Effector CD8-positive, alpha-beta T cell (primary cell): ENCODE measurements at places on chromosomes 13 and 19.

- DNase-seq, result peak; percentile 45
These were observed 926 bp downstream of the PRR12 start for GRCh38 chr19:49591731-49592485.

- DNase-seq, result no peak
These were observed 123.3 kb downstream of the AKAP11 start for GRCh38 chr13:42395086-42395821.

DNA sequence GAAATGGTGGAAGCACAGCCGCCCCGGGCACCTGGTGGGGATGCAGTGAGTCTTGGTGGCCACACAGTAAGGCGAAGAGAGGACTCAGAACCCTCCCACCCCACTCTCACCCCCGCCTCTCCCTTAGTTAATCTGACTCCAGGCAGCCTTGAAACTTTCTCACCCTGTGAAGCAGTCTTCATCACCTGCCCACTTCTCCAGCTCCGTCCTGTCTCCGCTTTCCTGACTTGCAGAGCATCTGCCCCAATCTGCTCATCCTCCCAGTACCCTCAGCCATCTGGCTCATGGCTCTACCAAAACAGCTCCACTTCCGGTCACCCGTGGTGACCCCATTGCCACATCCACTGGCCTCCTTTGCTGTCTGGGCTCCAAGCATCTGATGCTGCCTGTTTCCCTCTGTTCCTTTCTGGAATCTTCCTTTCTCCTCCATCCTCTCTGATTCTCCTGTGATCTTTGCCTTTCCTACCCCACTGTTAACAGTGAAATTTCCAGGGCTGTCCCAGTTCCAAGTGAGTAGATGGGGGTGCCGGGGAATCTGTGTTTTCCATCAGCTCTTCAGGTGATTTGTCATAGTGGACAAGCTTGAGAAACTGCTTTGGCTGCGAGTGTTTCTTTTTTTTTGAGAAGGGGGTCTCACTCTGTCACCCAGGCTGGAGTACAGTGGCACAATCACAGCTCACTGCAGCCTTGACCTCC is 4.3 kb downstream of the USF2 start:
- DNase-seq, result no peak

DNA sequence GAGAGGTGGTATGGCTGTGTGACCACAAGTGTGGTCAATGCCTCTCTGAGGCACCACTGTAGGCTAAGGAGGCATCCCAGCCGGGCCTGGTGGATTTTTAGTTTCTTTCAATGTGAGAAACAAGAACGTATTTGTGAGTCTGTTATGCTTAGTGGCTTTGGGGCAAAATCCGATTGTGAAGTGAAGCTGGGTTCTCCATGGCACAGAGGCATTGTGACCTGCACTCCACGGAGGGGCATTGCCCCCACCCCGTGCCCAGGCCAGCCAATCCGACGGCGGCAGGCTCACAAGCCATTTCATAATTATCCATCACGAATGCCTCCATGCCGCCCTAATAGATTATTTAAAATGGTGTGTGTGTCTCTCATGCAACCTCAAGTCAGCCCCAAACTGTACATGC is 151.6 kb downstream of the ZNF536 start:
- no peak for DNase-seq

DNA sequence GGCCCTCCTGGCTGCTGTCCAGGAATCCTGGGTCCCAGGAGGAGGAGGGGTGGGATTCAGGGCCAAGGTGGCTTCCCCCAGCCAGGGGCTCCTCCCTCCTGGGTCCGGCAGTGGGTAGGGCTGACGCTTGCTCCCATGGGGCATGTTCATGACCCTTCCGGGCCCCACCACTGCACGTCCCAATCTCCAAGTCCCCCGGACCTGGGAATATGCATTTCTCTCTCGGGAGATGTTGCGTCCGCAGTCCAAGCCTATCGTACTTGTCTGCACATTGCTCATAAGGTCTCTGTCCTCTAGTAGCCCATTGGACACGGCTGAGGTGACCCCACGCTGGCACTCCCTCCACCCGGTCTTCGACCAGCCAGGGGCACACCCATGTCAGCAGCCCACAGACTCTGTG is 192.3 kb downstream of the TEX29 start:
- no peak for DNase-seq

DNA sequence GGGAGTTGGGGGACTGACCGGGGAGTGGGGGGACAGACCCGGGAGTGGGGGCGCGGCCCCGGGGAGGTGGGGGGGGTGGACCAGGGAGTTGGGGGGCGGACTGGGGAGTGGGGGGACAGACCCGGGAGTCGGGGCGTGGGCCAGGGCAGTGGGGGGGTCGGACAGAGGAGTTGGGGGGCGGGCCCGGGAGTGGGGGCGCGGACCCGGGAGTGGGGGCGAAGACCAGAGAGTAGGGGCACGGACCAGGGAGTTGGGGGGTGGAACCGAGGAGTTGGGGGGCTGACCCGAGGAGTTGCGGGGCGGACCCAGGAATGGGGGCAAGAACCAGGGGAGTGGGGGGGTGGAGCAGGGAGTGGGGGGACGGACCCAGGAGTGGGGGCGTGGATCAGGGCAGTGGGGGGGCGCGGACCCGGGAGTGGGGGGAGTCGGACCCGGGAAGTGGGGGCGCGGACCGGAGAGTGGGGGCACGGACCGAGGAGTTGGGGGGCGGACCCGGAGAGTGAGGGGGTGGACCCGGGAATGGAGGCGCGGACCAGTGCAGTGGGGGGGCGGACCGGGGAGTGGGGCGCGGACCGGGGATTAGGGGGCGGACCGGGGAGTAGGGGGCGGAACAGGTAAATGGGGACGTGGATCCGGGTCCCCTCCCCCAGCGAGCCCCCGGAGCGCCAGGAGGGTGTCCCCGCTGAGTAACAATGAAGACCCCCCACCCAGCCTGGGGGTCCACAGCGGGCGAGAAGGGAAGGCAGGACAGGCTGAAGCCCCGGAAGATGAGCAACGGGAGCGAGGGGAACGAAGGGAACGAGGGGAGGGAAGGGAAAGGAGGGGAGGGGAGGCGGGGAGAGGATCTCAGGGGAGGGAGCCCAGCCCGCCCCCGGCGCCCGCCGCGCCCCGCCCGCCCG is 589 bp downstream of the R3HDM4 start:
- peak; percentile 41 for DNase-seq

GRCh38 chr13:71677124-71677523 is 189.9 kb downstream of the DACH1 start:
- no peak for DNase-seq

- DNase-seq, result no peak
These were observed 241.6 kb downstream of the DCLK1 start for GRCh38 chr13:35889560-35889959.

DNA sequence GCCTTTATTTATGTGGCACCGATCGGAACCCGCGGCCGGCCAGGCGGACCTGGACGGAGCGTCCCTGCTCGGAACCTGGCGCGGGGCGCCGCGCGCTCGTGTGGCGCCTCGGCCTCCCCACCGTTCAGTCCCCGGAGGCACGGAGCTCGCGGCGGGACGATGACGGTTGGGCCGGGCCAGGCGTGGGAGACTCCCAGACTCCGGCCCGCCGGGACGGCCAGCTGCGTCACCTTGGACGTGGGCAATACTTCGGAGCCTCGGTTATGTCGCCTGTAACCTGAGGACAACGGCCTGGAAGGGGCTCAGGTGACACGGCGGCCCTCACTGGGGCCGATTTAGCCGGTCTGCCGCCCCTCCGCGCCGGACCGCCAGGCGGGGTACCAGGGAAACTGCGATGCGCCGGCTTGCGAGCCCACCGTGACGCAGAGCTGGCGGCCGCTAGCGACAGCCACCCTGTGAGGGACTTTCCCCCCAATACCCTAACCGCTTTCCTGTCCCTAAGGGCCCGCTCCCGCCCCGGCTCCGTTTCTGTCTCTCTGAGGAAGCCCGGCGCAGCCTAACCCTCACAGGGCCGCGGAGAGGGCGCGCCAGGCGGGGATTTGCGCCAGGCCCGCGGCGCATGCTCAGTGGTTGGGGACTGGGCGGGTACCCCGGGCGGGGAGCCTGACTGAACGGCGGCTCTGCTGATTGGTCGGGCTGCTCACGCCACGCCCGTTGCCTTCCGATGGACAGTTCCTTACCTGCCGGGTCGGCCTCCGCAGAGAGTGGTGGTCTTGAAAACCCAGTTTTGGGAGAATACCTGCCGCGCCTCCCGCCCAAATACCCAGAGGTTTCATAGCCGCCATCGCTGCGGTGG is 109.5 kb upstream of the DOCK9 start:
- DNase-seq, result peak; percentile 84

GRCh38 chr13:49098198-49098597 is 121.9 kb upstream of the MLNR start:
- no peak for DNase-seq

DNA sequence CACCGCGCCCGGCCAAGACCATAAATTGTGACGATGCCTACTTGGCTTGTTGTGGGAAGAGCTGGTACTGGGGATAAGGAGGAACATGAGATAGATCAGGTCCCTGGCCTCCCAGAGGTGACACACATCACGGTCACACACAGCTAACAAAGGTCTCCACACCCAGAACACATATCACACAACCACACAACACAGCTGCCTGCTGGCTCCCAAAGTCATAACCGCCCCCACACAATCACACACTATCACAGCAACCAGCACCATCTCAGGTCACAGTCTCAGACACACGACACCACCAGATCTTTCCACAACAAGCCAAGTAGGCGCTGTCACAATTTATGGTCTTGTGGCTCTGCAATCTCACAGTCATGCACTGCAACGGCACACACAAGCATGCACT is 5.7 kb downstream of the COL5A3 start:
- DNase-seq, result no peak

- DNase-seq, result no peak
These were observed 170.4 kb upstream of the UBL3 start for GRCh38 chr13:30020726-30021312.

GRCh38 chr13:36332986-36333385 is 13.2 kb downstream of the SPART start:
- no peak for DNase-seq

GRCh38 chr13:44710576-44710975 is 134.4 kb upstream of the TSC22D1 start:
- DNase-seq, result no peak

DNA sequence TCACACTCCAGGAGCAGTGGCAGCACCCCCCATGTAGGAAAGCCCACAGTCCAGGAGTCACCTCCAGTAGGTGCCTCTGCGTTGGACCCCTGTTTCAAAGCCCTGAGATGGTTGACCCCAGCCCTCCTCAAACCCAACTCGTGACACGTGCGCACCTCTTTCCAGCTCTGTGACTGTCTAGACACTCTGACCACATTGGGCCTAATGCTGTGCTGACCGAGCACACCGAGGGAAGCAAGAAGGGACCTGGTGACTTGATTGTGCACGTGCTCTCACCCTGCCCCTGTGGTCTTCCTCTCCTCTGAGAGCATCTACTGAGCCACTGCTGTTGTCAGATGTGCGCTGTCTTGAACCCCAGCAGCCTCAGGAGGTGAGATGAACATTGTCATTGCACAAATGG is 22.9 kb upstream of the SLC35E1 start:
- DNase-seq, result no peak

- no peak for DNase-seq
These were observed 67.3 kb downstream of the ZAR1L start for GRCh38 chr13:32247887-32248286.

DNA sequence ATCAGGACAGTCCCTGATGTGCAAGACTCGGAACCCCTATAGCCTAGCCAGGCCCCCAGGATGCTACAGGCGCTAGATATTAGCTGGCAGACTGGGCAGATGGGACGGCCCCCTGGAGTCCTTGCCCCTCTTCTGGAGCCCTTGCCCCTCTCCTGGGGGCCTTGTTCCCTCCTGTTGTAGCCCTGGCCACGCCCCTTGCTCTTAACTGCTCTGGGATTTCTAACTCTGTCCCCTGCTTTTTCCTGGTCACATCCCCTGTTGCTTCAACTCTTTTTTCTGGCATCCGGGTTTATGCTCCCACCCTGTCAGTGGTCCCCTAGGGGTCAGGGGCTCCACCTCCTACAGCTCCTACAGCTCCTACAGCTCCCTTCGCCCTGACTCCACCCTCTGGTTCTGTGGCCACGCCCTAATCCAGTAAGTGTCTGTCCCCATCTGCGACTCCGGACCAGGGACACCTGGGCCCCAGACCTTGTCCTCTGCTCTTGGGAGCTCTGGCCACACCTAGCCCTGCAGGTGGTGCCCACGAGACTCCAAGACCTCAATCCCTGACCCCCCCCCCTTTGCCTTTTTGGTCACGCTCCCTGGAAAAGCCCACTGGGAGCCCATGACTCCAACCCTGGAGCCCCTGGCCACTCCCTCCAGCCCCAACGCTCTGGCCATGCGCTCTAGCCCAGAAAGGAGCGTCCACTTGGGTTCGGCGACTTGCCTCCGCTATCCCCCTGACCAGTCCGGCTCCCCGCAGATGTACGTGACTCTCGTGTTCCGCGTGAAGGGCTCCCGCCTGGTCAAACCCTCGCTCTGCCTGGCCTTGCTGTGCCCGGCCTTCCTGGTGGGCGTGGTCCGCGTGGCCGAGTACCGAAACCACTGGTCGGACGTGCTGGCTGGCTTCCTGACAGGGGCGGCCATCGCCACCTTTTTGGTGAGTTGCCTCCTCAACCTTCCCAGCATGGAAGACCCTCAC is 6.8 kb downstream of the PLPPR2 start:
- DNase-seq, result no peak

DNA sequence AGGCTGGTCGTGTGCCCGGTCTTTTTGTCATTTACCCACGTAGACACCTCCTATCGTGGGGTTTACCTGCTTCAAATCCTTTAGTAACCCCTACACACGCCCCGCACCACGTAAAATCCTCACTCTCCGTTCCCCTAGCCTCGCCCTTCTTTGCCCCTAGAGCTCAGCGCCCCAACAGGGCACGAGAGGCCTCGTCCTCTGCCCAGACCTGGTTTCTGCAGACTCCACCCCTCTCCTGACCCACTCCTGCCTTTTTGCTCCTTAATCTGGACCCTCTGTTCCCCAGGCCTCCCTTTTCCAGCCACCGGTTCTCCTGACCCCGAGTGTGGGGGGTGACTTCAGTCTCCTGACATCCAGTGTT is 412 bp downstream of the ZNF528 start:
- DNase-seq, result no peak

- no peak for DNase-seq
These were observed 442 bp downstream of the ZNF420 start for GRCh38 chr19:37078717-37079032.

DNA sequence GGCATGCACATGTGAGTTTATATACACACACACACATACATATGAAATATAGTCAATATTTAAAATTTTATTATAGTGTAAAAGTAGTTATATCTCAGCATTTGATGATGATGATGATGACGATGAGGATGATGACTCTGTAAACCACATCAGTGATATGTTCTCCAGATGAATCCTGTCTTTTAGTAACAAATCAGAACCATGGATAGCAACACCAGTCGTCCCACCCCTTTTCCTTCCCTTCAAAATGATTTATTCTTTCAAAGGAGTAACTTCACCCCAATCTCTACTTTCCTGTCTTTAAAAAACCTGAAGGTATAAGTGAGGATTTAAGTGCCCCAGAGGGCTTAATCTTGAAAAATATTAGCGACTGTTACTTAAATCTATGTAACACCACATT is 74.1 kb downstream of the DCLK1 start:
- no peak for DNase-seq
